ENCODE measurements at places on chromosomes 1 and 21.

- no peak for DNase-seq
Observed at GRCh38 chr1:94280541-94280940, 43.2 kb upstream of the ARHGAP29 start.

DNA sequence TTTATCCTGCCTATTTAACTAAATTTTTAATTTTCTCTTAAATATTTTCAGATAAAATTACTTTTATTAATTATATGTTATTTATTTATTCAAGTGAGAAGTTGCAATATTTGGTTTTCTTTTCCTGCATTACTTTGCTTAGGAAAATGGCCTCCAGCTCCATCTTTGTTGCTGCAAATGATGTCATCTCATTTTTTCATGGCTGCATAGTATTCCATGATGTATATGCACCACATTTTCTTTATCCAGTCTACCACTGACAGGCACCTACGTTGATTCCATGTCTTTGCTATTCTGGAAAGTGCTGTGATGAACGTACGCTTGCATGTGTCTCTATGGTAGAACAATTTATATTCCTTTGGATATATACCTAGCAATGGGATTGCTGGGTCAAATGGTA is 186.9 kb upstream of the LYPLAL1 start:
- no peak for DNase-seq

GRCh38 chr1:106526650-106527049 is 529.8 kb upstream of the PRMT6 start:
- no peak for DNase-seq

- no peak for DNase-seq
Observed at GRCh38 chr1:226378071-226378470, 29.8 kb downstream of the PARP1 start.

DNA sequence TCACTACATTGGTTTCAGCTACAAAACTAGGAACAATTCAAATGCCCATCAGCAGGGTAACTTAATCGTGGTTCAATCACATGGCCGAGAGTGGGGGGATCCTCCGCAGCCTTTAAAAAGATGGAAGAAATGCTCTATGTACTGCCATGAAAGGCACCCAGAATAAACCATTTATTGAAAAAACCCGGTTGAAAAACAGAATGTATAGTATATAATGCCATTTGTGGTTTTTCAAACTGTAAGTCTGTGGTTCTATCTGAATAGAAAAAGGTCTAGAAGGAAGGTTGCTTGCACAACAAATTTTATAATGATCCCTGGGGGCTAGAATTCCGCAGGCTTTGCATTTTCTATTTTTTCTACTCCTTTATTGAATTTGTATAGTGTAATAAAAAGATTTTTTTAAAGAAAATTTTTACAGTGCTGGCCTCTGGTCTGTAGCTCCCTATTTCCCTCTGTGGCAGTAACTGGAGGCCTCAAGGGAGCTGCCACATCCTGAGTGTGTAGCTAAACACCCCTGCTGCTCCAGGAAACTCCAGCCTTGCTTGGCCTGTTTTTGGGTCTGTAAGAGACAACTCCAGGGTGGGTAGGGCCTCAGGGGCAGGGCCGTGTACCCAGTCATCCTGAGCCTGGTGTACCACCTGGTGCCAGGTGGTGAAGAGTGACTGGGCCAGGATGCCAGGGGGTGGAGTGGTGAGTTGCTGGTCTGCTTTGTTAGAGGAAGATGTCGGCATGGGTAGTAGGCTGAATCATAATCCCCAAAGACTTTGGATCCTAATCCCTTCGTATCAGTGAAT is 51.5 kb upstream of the EPS8L3 start:
- DNase-seq = no peak

Data from activated gamma-delta T cell treated with anti-CD3 and anti-CD28 coated beads, Interleukin-2, amount 50 U/mL, for 16 hours (primary cell).